Activated CD8-positive, alpha-beta memory T cell treated with anti-CD3 and anti-CD28 coated beads, Interleukin-2, amount 50 U/mL, for 4 hours (primary cell): ENCODE measurements at places on chromosomes 16 and 17.

GRCh38 chr16:81786321-81786720 is 7.2 kb downstream of the PLCG2 start:
- no peak for DNase-seq

DNA sequence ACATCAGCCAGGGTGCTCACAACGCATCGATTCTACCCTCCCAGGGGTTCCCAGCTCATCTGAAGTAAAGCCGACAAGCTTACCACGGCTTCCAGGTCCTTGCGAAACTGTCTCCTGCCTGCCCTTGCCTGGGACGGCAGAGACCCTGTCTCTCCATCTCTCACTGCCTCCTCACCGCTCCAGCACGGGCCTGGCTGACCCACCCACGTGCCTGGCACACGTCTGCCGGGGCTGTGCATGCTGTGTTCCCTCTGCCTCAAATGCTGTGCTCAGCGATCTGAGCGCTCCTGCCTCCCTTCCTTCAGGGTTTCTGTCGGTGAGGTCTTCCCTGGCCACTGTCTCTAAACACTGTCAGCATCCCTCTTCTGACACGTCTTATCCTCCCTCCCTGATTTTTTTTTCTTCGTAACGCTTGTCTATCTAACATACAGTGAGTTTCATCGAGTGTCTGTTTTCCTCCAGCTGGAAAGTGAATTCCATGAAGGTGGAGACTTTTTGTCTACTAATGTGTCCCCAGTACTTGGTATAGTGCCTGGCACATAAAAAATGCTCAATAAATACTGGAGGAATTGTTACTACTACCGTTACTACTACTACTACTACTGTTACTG is 208.4 kb downstream of the IRF8 start:
- DNase-seq, result no peak

DNA sequence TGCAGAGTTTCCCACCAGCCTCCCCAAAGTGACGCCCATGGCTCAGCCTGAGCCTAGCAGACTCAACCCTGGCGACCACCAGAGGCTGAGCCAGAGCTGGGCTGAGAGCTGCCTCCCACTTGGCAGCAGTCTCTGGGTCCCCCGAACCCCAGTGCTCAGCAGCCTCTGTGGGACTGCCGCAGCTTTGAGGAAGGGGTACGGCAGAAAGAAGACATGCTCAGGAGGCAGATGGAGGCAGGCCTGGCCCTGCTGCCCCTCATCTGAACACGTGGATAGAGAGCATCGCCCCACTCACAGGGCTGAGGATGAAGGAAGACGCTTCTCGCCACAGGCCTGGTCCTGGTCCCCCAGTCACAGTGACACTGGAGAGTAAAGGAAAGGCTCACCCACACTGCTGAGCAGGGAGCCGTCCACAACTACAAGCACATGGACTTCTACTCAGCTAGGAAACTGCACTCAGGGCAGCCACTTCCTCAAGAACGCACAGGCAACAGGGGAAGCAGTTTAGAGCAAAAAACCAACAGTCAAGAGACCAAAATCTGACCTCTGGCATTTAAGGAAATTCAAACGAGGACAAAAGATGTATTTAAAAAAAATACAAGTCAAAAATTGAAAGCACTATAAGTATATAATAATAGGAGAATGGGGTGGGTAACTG is 45.2 kb upstream of the GSG1L start:
- DNase-seq, result no peak

DNA sequence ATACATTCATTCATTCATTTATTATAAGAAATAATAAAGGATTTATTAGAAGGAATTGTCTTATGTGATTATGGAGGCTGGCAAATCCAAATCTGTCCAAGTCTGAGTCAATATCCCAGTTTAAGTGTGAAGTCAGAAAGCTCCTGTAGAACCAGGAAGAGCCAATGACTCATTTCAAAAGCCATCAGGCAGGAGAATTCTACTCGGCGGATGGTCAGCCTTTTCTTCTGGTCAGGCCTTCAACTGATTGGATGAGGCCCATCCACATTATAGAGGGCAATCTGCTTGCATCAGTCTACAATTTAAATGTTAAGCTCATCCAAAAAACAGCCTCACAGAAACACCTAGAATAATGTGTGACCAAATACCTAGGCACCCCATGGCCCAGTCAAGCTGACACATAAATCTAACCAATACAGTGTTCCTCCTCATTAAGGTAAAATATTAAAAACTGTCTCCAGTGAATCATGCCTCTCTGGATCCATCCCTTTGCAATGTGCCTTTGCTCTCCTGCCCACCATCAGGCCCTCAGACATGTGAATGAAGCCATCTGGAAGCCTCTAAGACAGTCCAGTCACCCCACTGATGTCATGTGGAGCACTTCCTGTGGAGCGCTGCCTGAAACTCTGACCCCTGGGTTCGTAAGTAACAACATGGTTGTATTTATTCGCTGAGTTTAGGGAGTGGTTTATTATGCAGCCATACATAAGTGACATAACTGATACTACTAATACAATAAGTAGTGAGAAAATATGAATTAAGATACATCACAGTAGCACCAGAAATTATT is 69.2 kb upstream of the WSB1 start:
- DNase-seq, result no peak

DNA sequence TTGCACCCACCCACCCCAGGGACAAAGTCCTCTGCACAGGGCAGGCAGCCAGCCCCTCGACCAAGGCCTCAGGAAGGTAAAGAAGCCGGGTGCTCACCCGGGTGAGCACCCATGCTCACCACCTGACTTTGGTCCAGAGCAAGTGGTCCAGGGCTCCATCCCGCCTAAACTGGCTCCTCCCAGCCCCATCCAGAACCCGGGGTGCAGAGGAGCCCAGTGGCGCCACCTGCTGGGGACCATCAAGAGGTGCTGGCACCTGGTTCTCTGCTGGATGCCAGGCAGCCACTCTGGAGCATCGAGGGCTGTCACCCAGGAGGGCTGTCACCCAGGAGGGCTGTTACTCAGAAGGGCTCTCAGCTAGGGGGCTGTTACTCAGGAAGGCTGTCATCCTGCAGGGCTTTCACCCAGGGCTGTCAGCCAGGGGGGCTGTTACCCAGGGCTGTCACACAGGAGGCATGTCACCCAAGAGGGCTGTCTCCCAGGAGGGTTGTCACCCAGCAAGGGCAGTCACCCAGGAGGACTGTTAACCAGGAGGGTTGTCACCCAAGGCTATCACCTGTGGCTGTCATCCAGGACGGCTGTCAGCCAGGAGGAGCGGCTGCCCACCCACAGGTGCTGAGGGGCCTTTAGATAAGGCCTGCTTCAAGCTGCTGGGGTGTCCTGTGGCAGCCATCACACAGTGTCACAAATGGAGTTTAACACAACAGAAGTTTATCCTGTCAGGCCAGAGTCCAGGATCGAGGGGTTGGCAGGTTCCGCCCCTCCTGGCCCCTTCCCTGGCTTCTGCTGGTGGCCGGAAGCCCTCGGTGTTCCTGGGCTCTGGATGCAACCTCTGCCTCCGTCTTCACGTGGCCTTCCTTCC is 98.5 kb downstream of the TNFRSF13B start:
- DNase-seq, result no peak

DNA sequence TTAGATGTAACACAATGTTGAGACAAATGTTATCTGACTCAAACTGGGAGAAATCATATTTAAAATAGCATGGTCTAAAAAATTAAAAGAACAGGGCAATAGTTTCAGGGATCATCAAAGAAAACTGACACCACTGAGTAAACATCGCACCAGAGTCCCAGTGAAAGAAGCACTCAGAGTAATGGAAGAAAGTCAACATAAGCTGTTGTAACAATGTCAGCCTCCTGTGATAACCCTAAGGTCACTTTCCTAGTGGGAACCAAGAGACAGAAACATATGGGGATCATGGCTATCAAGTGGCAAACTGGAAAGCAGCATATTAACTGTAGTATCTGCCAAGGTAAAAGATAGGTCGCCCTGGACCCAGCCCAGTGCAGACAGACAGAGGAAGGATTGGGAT is 160.8 kb downstream of the CA10 start:
- DNase-seq, result no peak

DNA sequence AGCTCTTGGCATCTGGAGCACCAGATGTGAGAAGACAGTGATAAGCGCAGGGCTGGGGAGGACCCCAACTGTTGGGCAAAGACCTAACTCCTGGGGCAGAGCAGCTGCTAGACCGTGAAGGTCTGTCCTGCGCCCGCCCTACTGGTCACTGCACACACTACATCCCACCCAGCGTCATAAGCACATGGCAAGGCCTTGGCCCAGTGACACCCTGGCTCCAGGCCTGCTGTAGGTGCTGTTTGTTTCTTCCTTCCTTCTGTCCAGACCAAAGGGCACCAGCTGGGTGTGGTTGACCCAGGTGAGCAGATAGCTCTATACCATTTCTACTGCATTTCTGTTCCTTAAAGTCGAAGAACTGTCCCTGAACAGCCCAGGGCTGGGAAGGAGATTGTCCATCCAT is 6.4 kb downstream of the TRPV3 start:
- DNase-seq, result no peak

DNA sequence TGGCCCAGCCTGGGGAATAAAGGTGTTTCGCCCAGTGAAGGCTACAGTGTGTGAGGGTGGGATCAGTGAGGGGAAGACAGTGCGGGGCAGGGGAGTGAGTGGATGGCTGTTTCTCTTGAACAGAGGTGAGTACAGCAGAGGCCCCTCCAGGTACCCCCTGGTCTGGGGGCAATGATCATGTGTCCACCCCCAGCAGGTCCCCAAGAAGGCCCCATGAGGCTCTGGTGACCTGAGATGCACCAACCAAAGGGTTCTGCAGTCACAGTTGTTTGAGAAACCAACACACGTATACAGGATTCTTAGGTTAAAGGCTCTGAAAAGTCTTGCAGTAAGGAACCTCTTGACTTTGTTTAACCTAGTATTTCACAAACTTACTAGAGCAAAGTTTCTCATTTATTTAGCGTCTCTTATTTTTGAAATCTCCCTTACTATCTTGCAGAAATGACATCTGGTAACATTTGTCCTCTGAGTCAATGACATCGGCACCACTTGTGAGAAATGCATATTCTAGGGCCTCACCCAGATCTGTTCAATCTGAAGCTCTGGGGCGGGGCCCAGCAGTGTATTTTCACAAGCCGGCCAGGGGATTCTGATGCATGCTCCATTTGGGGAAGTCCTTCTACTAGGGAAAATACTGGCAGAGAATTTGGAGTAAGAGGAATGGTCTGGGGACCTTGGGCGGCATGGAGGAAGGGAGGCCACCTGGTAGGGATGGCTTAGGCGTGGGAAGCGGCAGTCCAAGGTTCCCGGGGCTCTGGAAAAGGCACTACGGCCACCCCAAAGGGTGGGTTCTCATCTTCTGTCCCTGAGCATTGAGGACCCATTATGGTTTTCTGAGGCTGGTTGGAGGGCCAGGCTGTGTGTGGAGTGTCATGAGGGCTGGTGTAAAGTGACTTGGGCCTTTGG is 217.3 kb downstream of the NTN1 start:
- DNase-seq, result no peak

DNA sequence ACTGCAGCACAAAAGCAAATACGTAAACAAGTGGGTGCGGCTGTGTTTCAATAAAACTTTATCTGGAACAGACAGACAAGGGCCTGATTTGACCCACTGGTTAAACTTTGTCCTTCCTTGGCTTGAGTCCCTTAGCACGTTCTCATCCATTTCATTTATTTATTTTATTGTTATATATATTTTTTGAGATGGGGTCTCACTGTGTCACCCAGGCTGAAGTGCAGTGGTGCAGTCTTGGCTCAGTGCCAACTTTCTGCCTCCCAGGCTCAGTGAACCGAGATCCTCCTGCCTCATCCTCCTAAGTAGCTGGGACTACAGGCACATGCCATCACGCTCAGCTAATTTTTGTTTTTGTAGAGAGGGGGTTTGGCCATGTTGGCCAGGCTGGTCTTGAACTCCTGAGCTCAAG is 64.3 kb downstream of the MYH11 start:
- DNase-seq, result no peak

DNA sequence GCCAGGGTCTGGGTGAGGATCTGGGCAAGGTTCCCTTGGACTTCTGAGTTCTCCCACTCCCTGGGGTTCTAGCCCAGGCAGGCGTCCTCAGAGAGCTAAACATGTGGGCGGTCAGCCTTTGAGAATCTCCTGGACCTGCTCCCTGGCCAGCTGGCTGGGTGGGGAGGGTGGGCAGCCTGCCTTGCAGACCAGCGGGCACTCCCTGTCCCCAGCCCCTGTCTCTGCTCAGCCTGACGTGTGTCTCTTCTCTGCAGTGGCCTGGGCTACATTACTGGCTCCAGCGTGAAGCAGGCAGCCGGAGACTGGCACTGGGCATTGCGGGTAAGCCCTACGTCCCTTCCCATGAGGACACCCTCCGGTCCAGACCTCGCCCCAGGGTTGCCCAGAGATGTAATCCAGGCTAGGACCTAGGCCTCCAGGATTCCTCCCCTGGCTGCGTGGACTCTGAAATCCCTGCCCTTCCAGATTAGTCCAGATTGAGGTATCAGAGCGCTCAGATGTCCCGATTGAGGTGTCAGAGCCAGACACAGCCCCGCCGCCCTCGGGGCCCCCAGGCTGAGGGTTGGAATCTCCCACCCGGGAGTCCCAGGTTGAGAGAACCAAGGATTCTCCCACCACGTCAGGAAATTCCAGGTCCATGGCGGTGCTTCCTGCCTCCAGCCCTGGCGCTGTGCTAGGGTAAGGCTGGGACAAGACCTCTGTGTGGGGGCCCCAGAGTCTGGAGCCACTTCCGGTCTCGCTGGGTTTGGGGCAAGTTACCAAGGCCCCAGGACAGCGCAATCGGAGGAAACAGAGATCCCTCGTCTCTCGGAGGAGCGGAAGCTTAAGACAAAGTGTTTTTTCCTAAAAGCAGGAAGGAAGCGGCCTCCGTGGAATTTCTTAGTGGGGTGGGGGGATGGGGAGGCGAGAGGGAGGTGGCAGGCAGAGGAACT is 24.1 kb downstream of the MYBBP1A start:
- no peak for DNase-seq

DNA sequence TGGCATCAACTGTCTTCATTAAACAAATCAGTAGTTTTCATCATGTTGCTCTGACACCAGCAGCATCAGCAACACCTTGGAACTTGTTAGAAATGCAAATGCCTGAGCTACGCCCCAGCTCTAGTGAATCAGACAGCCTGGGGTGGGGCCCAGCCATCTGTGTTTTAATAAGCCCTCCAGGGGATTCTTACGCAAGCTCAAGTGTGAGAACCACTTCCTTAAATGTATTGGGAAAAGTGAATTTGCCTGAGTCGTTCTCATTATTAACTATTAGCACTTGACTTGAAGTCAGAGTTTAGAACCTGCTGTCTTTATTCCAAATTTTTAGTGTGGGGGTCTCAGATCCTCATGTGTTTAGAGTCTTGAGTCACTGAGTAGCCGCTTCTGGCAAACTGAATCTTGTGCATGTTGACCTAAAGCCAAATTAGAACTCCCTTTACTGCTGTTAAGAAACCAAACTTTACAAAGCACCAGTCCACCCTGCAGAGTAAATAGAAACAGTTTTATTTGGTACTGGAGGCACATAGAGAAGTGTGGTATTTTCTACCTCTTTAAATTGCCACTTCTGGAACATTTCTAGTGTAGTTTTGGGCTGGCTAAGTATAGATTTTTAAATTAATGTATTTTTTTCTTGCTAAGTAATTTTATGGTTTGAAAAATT is 137.4 kb upstream of the COX10 start:
- DNase-seq, result no peak

- DNase-seq, result no peak
Measured at GRCh38 chr16:370979-371514, 709 bp upstream of the MRPL28 start.
